ENCODE measurements at places on chromosomes 6 and 20.

DNA sequence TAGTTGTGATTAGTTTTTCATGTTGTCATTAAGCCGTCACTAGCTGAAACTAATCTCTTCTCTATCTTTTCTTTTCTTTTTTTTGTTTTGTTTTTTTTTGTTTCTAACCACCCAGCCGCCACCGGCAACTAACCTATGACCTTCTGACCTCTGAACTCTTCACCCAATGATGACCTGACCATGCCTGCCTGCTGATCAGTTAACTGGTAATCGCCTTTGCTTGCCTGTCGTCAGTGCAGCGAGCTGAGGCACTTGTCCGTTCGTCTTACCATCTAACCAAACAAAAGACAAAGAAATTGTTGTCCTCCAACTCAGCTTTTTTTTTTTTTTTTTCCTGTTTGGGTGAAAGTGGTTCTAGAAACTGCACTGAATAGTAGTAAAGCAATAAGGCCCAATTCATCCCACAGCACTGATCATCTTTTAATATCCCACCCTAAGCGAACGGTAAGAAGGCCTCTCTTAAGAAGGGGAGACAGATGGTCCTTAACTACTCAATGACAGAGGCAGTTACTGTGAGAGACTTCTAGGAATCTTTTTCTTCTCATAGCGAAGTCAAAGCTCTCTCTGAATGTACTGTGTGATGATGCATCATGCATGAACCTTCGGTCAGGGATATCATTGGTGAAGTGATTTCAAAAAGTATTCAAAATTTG, 156.2 kb downstream of the QKI start:
- no peak for DNase-seq

DNA sequence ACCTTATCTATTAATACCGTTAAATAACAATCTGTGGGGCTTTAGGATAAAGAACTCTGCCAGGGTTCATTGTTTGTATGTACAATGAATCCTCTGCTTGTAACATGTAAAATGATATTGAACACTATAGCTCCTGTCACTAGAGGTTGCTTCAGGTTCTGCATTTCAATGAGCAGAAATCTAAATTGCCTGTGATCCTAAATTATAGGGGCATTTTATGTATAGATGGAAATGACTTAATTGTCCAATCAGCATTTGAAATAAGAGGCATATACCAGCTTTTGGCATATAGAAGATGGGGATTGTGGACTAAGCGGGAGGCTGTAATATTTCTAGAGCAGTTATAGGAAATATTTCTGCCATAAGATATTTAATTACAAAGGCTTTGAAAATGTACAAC, 2.0 kb downstream of the NCOA3 start:
- DNase-seq: no peak

- DNase-seq: peak; percentile 31
These were observed 24.2 kb downstream of the AKAP12 start for GRCh38 chr6:151263967-151264366.

DNA sequence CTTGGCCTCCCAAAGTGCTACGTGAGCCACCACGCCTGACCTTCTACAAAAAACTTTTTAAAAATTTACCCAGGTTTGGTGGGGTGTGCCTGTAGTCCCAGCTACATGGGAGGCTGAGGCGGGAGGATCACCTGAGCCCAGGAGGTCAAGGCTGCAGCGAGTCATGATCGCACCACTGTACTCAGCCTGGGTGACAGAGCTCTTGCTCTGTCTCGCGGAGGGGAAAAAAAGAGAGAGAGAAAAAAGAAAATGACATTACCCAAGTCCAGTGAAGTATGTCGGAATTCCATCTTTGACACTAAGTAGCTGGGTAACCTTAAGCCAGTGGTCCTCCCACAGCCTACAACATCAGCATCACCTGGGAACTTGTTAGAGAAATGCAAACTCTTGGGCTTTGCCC, 18.8 kb upstream of the MAP1LC3A start:
- DNase-seq: no peak

DNA sequence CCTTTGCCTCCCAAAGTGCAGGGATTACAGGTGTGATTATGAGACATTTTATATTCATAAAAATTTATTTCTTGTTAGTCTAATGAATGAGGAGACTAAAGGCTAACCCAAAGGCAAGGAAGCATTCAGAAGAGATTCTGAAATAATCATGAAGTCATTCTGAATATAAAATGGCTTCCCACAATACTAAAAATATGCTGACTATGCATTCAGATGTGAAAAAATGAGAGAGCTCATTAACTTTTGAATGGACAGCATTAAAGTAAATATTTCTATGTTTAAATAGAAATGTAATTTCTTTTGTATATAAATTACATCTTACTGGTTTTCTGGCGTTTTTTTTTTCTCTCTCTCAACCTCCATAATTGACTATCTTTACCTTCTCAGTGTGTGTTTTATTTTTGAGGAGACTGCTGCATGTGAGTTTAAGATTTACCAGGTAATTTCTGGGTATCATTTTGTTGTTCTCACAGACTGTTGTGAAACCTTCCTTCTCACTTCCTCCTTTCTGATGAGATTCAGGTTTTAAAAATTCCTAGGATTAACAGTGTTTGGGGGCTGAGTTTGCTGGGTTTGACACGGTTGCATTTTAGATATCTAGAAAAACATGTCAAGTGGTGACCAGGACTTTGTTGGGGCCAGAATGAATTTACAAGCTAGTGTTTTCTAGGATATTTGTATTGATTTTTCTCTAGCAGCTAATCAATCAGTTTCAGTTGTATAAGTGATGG, 316.6 kb downstream of the CDKAL1 start:
- DNase-seq: no peak

DNA sequence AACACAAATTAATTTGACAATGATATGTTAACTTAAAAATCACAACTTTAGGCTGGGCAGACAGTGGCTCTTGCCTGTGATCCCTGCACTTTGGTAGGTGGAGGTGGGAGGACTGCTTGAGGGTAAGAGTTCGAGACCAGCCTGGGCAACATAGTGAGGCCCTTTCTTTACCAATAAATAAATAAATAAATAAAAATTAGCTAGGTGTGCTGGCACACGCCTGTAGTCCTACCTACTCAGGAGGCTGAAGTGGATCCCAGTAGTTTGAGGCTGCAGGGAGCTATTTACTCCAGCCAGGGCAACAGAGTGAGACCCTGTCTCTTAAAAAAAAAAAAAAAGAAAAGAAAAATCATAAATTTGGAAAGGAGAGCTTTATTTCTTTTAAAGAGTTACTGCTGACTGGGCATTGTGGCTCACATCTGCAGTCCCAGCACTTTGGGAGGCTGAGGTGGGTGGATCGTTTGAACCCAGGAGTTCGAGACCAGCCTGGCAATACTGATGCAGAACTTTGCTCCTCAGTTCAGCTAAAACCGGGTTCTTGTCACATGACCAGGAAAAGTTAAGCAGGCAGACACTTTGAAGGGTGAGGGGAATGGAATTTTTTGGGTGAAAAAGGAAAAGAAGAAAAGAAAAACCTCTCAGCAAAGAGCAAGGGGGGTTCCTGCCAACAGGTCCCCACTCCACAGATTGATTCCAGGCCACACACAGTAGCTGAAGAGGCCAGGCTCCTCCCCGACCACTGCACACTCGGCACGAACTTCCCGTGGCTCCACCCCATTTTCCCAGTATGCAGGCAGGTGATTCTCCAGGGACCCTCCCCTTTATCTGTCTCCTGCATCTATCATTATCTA, 44.0 kb upstream of the DDR1 start:
- no peak for DNase-seq

DNA sequence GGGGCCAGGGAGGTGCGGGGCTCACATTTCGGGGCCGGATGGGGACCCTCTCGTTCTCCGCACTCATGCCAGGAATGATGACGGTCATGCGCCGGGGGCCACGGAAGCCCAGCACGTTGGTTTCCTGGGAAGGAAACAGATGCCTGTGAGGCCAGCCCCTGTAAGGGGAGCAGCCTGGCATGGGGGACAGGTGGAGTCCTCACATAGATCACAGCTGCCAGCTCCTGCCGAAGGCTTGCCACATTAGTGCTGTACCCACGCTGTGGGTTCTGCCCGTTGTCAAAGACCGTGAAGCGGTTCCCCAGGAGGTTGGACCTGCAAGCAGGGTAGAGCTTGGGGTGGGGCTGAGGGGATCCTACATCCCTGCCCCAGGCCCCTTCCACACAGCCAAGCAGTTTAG, 6.7 kb upstream of the TEAD3 start:
- DNase-seq: no peak

GRCh38 chr6:112743323-112743722, 396.2 kb downstream of the RFPL4B start:
- peak; percentile 12 for DNase-seq

DNA sequence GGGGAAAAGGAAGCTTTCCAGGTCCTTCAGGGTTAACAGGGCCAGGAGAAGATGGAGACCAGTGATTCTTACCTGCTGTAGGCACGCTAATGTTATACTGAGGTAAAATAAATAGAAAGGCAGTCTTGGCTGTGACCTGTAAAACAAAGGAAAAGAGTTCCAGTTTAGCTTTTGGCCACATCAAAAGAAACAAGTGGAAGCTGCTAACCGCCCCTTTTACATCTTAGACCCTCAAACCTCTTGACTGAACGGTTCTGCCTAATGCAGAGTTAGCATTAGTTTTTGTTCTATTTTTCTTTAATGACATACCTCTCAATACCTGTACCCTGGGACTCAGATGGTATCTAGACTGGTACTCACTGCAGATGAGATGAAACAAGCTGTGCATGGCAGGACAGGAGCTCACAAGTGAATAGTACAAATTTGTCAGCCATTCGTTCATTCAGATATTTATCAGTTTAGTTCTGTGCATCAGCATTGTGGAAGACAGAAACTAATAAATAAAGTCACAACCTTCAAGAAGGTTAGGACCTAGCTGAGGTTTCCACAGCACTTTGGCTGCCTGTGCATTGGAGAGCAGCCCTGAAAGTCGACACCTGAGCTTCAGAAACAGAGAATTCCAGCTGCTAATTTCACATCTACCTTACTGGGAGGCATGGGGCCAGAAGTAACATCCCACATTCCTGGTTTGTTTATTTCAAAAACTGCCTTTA, 41.0 kb downstream of the TRAM2 start:
- DNase-seq: no peak

GRCh38 chr20:41017448-41018042, 11.1 kb upstream of the TOP1 start:
- no peak for DNase-seq

DNA sequence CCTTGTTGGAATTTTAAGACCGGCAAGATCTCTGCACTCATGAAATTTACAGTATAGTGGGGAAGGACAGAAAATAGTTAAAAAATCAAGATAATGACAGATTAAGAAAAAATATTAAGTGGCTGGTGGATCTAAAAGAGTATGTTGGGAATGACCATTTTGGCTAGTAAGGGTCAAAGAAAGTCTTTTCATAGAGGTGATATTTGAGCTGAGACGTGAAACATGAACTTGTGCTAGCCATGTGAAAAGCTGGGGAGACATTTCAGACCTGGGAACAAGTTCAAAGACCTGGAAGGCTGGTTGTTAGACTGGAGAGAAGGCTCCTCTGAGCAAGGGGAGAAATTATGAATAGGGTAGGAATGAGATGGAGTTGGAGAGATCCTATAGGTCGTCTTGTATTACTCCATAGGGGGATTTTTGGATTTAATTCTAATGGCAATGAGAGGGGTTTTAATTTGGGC, 4.7 kb downstream of the BICRAL start:
- DNase-seq: no peak

DNA sequence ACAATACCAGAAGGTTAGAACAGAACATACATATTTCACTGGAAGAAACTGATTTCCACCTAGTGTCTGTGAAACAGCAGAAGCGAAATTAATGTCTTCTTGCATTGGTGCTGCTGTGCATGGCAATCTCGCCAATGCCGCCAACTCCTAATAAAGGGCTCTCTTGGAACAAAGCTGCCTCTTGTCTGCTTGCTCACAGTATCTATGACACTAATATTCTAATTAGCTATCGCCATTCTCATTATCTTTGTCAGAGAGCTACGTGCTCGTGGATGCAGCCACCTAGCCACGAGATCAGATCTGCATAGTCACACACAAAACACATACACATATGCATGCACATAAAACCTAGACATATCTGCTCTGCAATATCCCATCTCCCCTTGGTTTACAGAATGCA, 145.9 kb upstream of the OLIG3 start:
- DNase-seq: no peak

DNA sequence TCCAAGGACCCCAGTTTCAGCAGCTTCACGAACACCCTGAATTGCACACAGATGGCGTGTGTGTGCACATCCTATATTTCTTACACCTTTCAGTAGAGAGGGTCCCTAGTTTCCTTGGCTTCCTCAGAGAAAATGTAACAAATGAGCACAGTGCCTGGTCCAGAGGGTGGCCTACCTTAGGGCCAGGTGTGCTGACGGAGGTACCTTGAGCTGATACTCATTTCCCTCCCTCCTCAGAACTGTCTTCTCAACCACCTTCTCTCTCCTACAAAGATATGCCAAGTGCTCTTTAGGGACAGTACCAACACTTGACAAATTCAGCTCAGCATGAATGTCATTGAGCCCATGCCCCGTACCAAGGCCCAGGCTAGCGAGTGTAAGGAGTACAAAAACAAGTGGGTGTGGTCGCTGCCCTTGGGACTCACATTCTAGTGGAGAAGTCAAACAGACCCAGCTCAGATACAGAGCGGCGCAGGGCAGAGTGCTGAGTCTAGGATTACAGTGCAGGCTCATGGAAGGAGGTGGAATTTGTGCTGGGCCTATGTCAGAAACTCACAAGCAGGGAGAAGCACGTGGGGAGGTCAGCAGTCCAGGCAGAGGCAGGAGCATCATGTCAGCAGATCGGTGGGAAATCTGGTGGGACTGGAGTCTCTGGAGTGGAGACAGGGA, 9.6 kb upstream of the BPHL start:
- DNase-seq: no peak

DNA sequence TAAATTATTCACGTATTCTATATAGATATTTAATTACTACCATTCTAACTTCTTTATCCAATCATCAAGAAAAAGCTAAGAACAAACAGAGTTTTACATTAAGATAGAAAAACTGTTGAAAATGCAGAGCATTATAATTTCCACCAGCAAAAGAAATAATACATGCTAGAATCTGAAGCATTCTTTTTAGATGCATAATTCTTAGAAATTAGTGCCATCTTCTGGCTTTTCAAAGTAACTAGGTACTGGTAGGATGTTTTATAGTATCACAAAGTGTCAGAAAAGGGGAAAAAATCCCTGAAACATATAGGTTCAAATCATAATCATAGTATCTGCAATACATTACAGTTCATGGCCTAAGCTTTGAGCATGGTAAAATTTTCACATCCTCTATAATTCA, 178.9 kb downstream of the PHF3 start:
- DNase-seq: no peak

- no peak for DNase-seq
These were observed 154.9 kb upstream of the CARMIL1 start for GRCh38 chr6:25124216-25124715.

DNA sequence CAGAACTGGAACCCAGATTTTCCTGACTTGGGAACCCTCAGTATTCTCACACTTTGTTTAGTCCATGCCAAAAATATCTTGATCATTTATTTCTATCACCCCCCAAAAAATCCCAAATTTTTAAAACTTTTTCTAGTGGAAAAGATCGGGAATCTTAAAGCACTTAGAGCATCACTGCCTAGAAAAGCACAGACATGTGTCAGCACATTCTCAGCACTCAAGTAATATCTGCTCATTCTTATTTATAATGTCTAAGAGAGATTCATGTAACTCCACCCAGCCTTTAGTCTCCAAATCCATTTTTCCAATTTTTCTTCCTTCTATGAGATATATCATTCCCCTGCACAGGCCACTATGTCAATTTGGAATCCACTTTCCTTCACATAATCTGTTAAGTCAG, 29.9 kb upstream of the HSF2 start:
- no peak for DNase-seq

GRCh38 chr6:108029226-108029921, 45.2 kb downstream of the OSTM1 start:
- DNase-seq: no peak

Measured in EH (cell line).